ENCODE measurements at places on chromosomes 5 and 9.

- DNase-seq: no peak
These were observed 21.3 kb downstream of the HK3 start for GRCh38 chr5:176877793-176878331.

DNA sequence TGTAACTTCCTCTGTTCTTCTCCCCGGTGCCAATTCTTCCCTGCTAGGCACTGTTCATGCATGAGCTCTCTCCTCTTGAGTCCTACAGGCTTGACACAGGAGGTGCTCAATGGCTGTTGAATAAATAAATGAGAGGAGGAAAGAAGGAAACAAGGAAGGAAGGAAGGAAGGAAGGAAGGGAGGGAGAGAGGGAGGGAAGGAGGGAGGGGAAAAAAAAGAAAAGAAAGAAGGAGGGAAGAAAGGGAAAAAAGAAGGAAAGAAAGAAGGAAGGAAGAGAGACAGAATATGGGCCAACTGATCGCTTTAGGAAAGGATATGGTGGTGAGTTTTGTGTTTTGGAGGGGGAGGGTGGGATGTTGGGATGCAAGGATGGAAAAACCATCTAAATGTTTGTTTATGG, 6.4 kb downstream of the KCNMB1 start:
- no peak for DNase-seq

- no peak for DNase-seq
These were observed 144.0 kb upstream of the GPR151 start for GRCh38 chr5:146659961-146660360.

DNA sequence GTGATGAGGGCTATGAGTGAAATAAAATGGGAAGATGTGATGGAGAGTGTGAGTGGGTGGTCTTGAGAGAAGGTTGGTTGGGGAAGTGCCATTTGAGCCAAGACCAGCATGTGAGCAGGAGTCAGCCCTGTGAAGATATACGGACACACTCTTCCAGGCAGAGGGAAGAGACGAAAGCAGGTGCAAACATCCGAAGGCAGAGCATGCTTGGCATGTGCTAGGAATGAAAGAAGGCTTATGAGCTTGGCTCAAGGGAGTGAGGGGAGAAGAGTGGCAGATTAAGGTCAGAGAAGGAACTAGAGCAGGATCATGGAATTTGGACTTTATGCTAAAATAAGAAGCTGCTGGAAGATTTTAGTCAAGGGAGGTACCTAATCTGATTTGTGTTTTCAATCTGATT, 23.6 kb upstream of the CCDC112 start:
- DNase-seq: no peak

DNA sequence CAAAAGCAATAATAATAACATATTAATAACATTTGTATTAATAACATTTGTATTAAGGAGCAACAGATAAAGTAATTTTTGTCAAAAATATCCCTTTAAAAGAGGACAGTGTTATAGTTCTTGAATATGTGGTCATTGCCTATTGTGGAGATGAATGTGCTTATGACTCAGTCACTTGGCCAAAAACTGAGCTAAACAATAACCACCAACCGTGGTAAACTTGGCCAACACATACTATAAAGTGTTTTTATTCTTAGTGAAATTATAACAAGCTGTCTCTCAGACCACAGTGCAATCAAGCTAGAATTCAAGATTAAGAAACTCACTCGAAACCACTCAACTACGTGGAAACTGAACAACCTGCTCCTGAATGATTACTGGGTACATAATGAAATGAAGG, 159.2 kb upstream of the PLPPR1 start:
- DNase-seq: no peak

GRCh38 chr5:116671211-116671736, 96.7 kb upstream of the SEMA6A start:
- DNase-seq: no peak

DNA sequence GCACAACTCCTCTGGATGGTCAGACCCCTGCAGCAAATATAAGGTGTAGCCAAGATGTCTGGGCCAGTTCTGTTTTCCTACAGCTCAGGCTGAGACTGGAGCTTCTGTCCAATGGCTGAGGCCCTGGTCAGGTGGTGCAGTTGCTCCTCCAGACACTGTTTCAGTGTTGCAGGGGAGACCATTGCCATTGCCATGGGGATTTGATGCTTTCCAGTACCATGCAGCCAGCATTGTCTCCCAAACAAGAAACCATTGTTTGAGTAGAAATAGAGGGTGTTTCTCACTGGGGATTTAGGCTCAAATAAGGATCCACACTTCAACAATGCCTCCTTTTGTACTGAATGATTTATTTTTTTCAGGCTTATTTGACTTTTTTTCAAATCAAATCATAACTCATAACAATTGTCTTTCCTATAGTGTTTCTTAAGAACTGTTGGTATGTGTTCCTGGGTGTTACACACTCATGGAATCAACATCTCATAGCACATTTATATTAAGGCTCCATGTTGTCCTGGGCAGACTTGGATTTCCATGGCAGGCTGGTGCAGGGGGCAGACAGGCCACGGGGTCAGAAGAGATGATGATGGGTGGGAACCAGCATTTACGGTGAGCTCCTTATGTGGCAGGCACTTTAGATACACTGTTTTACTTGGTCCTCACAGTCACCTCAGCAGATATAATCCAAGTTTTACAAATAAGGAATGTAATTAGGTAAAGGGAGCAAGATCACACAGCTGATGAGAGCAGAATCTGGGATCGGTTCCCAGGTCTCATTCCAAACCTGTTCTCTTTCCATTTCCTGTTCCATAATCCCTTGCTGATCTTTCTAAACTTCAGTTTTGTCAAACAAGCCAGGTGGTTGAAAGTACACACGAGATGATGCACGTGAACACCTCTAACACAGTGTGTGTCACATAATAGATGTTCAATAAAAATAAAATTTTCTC, 95.9 kb upstream of the GNAQ start:
- no peak for DNase-seq

DNA sequence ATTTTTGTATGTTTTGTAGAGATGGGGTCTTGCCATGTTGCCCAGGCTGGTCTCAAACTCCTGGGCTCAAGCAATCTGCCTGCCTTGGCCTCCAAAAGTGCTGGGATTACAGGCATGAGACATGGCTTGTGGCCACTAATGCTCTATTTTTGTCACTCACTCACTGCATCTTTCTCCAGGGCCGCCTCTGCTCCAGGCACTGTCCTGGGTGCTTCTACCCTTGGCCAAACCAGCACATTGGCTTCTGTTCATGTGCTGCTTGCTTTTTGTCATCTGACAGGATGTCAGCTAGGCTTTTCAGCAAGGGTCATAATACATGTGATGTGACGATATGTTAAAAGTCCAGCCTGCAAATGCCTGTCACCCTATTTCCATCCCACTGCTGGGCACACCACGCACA, 3.2 kb downstream of the ODF2 start:
- no peak for DNase-seq

- DNase-seq: no peak
These were observed 30.5 kb downstream of the RXRA start for GRCh38 chr9:134356496-134357470.

GRCh38 chr9:696332-697323, 144.9 kb upstream of the DMRT1 start:
- DNase-seq: no peak

GRCh38 chr5:66860199-66860975, 264.2 kb downstream of the MAST4 start:
- DNase-seq: no peak

DNA sequence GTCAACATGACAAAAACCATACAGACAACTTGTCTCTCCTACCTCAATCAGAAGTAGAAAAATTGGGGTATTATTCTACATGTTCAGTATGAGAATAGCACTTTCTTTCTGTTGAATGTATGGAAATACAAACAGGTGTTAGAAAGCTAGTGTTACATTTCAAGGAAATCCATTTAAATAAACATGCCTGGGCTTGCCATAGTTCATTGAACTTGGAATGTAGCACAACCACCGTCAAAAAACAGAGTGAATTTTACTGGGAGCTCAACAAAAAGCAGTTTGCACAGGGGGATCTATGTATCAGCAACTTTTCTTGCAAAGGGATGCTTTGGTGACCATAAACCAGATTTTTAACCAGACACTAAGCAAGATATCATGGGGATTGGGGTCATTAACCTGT, 307.9 kb upstream of the SMARCA2 start:
- no peak for DNase-seq

DNA sequence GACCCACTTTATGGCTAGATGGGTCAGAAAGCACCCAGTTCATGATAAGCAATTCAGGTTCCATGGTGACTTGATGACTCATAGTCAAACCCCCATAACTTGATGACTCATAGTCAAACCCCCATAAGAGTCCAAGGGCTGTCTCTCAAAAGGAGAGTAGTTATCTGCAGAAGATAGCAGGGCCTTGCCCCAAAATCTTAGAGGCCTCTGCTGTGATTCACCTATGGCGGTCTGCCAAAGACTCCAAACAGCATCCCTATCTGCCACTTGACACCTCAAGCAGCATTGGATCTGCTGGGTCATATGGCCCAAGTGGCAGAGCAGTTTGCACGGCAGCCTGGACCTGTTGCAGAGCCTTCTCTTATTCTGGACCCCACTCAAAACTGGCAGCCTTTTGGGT, 395.2 kb upstream of the KIF2A start:
- no peak for DNase-seq

- no peak for DNase-seq
These were observed 128.1 kb upstream of the FAM174A start for GRCh38 chr5:100407053-100407452.

GRCh38 chr5:90747693-90748092, 189.1 kb downstream of the ADGRV1 start:
- no peak for DNase-seq

GRCh38 chr5:88736494-88736893, 146.5 kb downstream of the MEF2C start:
- no peak for DNase-seq

DNA sequence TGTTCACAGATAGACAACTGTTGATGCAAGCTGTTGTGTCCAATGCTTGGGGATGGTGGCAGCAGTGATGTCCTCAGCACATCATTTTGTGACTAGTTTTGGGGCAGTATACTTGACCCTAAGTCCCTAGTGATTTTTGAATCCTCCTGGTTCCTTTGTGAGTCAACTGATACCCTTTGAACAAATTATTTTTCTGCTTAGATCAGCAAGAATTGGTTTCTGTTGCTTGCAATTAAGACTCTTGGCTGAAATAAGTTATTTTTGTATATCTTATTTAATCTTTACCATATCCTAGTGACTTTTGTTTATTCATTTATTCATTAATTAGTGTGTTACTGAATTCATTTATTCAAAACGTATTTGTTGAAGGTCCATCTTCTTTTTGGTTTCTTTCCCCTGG, 392.0 kb upstream of the SGCD start:
- no peak for DNase-seq

GRCh38 chr9:75873712-75874111, 16.8 kb upstream of the PCSK5 start:
- DNase-seq: no peak

GRCh38 chr9:126595982-126596381, 17.7 kb upstream of the LMX1B start:
- DNase-seq: no peak
